Lung microvascular endothelial cell (primary cell): ENCODE measurements at places on chromosomes 1 and 21. TPM values are rescaled to one million over a fixed set of nuclear protein-coding genes. Genes with fewer than 3 reads are reported as not detected.
A peak's percentile ranks its signal among the peaks of the same experiment; 100 is the strongest.

- no peak for DNase-seq
These were observed 204.7 kb downstream of the LHX8 start for GRCh38 chr1:75338616-75339483.

DNA sequence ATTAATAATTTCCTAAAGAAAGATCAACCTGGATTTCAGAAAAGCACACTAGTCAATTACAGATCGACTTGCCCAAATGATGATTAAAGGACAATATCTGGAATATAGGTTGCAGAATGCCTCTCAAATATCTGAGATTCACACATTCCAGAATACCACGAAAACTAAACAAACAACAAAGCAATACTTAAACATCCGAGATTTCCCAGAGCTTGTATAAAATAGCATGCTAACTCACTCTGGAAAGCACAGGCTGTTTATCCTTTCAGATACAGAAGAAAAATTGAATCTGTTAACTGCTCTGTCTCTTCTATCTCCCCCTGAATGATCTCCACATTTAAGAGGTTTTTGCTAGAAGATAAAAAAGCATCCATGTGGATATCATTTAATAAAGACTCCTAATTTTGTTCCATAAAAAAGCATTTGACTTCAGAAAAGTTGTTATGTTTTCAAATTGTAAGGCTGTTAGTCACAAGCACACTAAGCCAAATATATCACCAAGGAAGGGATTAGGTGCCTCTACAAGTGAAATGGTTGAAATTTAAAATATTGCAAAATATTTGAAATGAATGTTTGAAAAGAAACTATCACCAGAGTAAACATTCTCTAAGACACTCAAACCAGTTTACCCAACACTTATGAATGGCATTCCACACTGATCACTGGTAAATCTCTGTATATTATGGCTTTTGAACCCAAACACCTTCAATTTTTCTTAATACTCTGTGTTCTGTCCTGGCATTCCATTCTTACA is 865.1 kb upstream of the ADAMTS5 start:
- DNase-seq: no peak

DNA sequence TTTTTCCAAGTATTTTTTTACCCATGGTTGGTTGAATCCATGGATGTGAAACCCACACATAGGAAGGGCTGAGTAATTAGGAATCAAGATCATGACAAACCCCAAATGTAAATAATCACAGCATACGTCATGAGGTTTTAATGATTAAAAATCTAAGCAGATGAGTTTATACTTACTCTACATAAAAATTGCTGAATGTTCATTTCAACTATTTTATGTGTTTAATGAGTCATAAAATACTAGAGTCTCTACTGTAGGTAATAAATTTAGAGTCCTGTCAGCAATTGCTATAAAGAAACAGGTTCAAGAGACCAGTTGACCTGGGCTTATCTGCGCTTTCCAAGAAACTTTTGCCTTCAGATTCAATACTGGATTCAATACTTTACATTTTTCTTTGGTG is 18.2 kb downstream of the CTH start:
- DNase-seq: no peak

DNA sequence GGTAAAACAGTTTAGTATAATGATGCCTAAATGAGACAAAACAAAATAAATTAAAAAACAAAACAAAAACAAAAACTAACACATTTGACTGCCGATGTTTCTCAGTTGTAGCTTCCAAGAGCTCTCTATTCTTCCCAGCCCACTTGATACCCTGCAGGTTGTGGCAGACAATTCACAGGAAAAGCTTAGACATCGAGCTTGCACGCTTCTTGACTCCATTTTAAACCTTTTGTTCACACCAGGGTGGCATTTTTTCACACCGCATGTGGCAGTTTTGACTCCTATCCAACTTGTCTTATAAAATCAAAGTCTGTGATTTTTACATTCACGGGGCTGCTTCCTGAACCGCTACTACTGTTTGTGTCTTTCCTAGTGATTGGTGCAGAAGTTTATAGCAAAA is 575.9 kb downstream of the USP25 start:
- DNase-seq: peak; percentile 70

GRCh38 chr1:12191242-12192032 is 24.6 kb downstream of the TNFRSF1B start:
- no peak for DNase-seq

GRCh38 chr21:39655589-39655988 is 42.8 kb downstream of the B3GALT5 start:
- no peak for DNase-seq

GRCh38 chr1:12384836-12385456 is 155.1 kb downstream of the VPS13D start:
- DNase-seq: no peak

- no peak for DNase-seq
These were observed 189.0 kb downstream of the PLPP3 start for GRCh38 chr1:56390232-56390867.

GRCh38 chr21:32320059-32320458 is 21.4 kb downstream of the MRAP start:
- DNase-seq: no peak

DNA sequence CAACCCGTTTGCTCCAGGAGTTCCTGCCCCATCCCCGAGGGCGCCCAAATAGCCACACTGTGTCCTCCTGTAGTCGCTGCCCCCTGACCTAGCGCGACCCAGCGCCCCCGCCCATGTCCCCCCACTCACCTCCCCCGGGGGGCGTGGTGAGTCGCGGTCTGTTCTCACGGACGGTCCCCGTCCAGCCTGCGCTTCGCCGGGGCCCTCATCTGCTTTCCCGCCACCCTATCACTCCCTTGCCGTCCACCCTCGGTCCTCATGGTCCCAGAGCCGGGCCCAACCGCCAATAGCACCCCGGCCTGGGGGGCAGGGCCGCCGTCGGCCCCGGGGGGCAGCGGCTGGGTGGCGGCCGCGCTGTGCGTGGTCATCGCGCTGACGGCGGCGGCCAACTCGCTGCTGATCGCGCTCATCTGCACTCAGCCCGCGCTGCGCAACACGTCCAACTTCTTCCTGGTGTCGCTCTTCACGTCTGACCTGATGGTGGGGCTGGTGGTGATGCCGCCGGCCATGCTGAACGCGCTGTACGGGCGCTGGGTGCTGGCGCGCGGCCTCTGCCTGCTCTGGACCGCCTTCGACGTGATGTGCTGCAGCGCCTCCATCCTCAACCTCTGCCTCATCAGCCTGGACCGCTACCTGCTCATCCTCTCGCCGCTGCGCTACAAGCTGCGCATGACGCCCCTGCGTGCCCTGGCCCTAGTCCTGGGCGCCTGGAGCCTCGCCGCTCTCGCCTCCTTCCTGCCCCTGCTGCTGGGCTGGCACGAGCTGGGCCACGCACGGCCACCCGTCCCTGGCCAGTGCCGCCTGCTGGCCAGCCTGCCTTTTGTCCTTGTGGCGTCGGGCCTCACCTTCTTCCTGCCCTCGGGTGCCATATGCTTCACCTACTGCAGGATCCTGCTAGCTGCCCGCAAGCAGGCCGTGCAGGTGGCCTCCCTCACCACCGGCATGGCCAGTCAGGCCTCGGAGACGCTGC is 1.1 kb downstream of the HTR6 start:
- DNase-seq: no peak

- no peak for DNase-seq
These were observed 6.7 kb downstream of the CELSR2 start for GRCh38 chr1:109256085-109256484.

DNA sequence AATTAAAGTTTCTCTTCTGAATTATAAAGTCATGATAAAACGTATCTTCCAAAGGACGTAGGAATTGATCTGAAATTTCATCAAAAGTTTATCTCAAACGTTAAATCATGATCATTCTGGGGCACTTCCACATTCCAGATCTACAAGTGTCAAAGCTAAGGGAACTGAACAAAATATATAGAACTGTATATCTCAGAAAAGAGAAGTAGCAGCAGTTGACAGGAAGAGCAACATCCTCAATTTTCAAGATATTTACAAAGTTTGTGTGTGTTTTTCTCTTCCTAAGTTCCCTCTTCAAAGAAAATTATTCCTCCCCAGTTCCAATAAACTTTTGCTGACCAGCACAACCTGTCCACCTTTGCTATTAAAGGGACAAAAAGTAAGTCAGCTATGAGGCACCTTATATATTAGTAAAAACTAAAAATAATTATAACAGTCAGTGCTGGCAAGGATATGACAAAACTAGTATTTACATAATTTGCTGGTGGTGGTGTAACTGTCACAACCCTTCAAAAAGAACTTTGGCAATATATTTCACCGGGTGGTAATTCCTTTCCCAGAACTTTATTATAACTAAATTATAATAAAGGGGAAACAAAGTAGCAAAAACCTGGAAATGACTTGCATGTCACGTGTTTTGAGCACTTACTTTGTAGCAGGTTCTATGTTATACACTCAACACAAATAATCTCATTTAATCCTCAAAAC is 38.5 kb upstream of the EYA3 start:
- DNase-seq: no peak

GRCh38 chr1:66302815-66303214 is 231.1 kb upstream of the SGIP1 start:
- DNase-seq: no peak

- peak; percentile 73 for DNase-seq
These were observed 79.2 kb downstream of the TMEM53 start for GRCh38 chr1:44594871-44595735.

The DPH2 gene
- total RNA-seq: 13.1 and 19.0 TPM in 2 replicates

The PLA2G2C gene
- total RNA-seq: not detected in 2 replicates

The RCAN3 gene
- 1.4 and 1.7 TPM in 2 replicates for total RNA-seq

The HCRTR1 gene
- total RNA-seq: 1.5 and 5.4 TPM in 2 replicates

The UTS2 gene
- not detected in 2 replicates for total RNA-seq

The HSPA6 gene
- total RNA-seq: 0.22 and 0.99 TPM in 2 replicates

The BEND5 gene
- total RNA-seq: 0.87 and 1.4 TPM in 2 replicates

The ETNK2 gene
- 6.9 and 9.4 TPM in 2 replicates for total RNA-seq
